GM23338 (cell line): ENCODE measurements at places on chromosomes 1 and 21.

GRCh38 chr1:48227165-48228013, 4.9 kb downstream of the SLC5A9 start:
- DNase-seq = no peak

DNA sequence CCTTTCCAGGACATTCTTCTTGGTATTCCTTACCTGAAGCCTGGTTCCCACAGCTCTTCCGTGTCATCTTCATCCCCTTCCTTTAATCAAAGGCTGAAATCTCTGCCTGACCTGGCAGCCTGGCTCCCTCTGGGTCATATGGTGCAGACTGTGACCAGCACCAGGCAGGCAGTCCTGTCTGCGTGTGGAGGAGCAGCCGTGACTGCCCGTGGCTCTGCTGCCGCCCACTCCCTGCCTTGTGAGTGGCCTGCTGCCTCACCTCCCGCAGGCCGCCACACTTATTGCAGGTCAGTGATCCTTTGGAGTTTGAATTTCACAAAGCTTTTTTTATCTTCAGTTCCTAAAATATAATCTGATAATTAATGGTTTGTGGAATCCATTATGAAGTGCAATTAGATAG, 36.2 kb upstream of the EPHA8 start:
- no peak for DNase-seq

DNA sequence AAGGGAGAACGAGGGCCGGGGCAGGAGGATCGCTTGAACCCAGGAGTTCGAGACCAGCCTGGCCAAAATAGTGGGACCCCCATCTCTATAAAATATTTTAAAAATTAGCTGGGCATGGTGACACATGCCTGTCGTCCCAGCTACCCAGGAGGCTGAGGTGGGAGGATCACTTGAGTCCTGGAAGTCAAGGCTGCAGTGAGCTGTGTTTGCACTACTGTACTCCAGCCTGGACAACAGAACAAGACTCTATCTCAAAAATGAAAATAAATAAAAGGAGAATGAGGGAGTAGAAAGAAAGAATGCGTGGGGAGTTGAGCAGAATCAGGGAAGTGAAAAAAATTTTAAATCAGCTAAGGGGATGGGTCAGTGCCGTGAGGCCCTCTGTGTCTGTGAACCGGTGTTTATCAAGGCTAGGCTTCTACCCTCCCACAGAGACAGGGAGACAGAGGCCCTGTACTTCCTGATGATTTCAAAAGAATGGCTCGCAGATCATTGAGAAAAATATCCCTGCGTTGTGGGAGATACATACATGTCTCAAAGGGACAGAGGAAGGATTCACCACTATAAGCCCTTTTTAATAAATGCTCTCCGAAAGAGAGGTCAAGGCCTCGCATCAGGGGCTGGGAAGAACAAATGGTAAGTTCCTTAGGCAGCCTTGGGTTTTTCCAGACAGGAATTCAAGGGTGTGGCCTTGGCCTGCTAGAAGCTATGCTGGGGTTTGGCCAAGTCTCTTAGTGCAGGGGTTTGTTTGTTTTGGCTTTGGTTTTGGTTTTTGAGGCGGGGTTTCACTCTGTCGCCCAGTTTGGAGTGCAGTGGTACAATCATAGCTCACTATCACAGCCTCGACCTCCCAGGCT, 20.7 kb downstream of the IL10RB start:
- no peak for DNase-seq

- no peak for DNase-seq
These were observed 179.3 kb downstream of the ETS2 start for GRCh38 chr21:38984982-38985567.
